Stimulated activated naive CD8-positive, alpha-beta T cell treated with anti-CD3 and anti-CD28 coated beads, Interleukin-15, Interleukin-2, amounts not matched to agents 100 U/mL and 50 U/mL, for 24 hours (primary cell): ENCODE measurements at places on chromosomes 5 and 9.
A peak's percentile ranks its signal among the peaks of the same experiment; 100 is the strongest.

DNA sequence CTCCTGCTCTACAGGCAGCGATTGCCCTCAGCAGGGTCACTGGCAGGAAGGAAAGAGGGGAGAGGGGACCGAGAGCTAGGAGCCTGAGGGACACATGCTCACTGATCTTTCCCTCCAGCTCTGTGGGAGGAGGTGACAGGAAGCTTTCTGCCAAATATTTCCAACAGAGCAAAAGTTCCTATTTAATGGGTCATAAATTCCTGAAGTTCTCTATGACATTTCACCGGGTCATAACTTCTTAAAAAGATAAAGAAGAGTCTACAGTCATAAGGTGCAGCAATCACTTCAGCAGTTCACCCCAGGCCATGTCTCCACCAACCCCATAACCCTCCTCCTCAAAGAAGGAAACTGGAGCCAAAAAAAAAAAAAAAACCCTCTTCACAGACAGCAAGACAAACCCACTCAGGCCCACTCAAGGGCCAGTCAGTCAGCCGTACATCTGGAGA lies 481.1 kb downstream of the NR2F1-AS1 start:
- no peak for DNase-seq

GRCh38 chr9:68584189-68585033 lies 43.7 kb upstream of the TMEM252 start:
- peak; percentile 88 for DNase-seq

- DNase-seq: no peak
Measured at GRCh38 chr5:141519605-141520565, 31.0 kb downstream of the PCDHGC5 start.

DNA sequence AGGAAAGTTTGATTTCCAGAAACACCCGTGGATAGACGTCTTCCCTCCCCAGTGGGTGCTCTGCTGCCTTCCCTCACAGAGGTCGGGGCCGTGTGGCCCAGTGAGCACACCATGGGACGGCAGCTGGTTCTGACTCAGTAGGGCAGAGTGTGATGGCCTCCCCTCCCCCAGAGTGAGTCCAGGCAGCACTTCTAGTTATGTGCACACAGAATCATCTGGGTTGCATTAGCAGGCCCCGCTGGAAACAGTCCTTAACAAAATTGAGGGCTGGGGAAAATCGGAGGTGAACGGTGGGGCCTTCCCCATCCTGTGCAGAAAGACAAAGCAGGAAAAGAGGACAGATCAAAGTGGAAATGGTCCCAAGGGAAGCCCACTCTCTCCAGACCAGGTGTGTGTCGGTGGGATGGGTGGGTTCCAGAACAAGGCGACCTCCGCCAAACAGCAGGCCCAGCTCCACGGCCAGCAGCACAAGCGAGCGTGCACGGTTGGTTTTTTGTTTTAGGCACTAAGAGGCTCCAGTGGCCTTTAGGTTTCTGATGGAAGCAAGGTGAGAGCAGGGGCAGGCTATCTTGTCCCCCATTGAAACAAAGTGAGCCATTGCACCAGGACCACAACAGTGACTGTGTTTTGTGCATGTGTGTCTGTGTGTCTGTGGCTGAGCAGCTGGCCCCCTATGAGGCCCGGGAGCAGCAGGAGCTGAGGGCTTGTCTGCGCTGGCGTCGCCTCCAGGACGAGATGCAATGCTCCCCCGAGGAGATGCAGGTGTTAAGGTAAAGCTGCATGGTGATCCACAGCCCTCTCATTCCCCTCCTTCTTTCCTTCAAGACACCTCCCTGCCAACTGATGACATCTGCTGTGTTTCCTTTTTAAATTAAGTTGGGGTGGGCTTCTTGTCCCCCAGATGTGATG lies 201.5 kb downstream of the AOPEP start:
- no peak for DNase-seq

DNA sequence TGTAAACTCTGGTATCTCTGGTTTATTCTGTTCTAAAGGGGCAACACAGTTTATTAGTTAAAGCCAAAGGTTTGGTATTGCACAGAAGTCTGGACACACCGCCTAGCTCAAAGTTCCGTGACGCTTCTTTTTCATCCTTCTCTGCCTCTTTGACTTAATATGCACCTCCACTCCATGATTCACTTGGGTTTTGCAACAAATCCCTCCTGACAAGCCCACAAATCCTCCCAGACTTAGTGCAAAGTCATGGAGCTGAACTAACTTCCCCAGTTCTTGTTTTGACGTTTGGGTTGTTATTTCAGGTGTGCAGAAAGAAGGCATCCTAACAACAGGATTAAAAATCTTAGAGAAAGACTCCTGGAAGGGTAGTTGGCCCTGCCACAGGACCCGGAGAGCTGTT lies 441.6 kb upstream of the DMAC1 start:
- no peak for DNase-seq

DNA sequence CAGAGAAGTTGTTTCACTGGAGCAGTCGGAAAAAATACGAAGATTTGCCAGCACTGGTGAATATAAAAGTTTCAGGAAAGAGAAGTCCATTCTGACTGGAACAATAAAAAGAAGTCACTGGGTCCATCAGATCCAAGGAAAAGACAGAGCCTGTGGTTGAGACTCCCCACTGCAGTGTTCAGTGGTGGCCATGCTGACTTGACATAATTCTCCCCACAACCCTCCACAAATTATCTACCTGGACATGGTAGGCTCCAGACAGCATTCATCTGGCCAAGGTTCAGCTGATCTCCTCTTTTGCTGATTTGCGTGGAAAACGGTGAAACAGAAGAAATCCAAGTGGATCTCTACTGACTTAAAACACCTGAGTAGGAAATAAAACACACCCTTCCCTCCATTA lies 8.0 kb downstream of the THBS4 start:
- DNase-seq: no peak

GRCh38 chr5:135460246-135461033 lies 8.3 kb upstream of the TIFAB start:
- no peak for DNase-seq

GRCh38 chr5:96087939-96088338 lies 126.3 kb upstream of the ELL2 start:
- no peak for DNase-seq

GRCh38 chr9:33480976-33481375 lies 7.3 kb upstream of the NOL6 start:
- no peak for DNase-seq

GRCh38 chr5:147809830-147810666 lies 21.4 kb downstream of the SPINK1 start:
- DNase-seq: no peak

DNA sequence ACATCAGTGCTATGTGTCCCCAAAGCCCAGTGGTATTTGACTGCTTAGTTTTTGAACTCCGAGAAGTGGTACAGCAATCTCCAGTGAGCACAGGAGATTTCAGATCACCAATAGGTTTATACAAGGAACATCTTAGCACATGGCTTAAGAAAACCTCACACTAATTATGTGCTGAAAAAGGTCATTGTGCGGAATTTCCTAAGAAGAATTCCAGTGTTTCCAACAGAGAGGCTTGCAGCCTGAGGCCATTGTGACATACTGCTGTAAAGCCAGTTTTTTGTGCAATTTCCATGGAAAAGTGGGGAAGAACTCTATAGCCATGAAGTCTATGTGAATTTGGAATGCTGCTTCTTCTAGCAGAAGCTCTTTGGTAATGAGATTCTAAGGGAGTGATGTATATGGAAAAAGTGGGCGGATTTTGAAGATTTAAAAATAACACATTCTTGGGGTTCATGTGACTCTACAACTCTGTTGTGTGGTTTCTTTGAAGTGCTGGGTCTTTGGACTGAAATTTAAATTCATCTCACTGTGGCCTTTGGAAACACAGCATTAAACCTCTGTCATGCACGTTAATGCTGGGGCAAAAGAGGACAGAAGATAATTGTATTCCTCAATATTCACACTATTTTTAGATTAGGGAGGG lies 110.5 kb upstream of the CD180 start:
- DNase-seq: no peak

DNA sequence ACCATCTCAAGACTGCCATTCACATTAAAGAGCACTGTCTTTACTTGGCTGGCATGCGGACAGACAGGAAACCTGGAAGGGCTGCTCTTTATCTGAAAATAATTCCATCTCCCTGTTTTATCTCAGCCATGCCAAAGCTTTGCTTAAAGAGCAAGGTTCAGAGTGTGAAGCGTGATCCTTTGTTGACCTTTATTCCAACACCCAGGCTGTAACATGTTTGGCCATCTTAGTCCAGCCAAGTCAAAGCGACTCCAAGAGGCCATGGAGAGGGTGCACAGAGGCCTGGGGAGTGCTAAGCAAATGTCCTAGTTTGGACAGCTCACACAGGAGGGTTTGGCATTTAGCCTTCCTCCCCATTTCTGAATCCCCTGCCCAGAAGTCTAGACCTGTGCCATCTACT lies 194.7 kb downstream of the PJA2 start:
- DNase-seq: no peak

GRCh38 chr5:160702311-160702803 lies 149.7 kb downstream of the ATP10B start:
- DNase-seq: no peak

- DNase-seq: no peak
Measured at GRCh38 chr9:15361737-15362136, 54.7 kb upstream of the TTC39B start.

DNA sequence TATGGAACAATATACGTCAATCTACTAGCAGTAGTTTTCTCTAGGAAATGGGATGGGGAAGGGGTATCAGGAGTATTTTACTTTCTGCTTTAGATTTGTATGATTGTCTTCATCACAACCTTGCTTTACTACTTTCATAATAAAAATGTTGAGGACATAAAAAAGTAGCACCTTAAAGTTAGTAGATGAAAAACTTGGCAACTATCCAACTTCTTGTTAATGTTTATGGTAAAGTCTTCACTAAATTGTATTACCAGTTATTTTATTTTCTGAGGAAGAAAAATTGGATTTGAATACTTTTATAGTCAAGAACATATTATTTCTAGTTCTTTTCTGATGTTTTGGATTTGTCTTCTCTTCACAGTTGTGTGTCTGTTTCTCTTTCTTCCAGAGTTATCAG lies 372.1 kb downstream of the ARRDC3 start:
- DNase-seq: no peak

DNA sequence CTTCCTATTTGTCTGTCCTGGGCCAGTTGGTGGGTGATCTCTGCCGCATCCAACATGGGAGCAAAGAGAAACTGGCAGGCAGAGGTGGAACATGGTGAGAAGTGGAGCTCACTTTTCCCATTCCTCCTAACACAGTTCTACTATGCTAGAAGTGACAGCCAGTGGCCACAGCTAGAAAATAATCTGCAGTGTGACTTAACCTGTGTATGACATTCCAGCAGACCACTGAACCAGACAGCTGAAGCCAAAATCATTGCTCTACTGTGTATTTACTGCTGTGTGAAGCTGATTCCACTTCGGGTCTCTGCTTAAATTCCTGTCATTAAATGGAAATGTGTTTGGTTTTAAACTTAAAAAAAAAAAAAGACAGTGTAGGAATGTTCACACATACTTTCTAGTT lies 523.0 kb downstream of the MTRR start:
- DNase-seq: no peak

DNA sequence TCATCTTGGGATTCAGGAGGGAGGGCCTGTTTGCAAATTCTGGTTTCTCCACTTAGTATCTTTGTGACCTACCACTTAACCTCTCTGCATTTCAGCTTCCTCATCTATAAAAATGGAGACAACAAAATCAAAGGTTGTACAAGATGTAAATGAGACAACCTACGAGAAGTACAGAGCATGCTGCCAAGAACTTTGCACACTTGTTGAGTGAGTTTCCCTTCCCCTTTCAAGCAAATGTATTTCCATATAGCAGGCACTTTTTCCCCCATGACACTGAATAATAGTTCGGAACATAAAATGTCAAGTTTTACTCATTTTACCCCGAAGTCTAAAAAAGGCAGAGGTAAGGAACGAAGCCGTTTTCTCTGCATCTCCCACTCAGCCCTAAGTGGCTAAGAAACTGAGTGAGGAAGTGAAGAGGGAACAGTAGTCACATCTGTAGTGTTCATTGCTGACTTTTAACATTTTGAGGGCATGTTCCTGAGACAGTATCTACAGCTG lies 159.0 kb downstream of the TLE1 start:
- DNase-seq: no peak

GRCh38 chr9:78788101-78788500 lies 491.2 kb downstream of the PSAT1 start:
- DNase-seq: no peak

DNA sequence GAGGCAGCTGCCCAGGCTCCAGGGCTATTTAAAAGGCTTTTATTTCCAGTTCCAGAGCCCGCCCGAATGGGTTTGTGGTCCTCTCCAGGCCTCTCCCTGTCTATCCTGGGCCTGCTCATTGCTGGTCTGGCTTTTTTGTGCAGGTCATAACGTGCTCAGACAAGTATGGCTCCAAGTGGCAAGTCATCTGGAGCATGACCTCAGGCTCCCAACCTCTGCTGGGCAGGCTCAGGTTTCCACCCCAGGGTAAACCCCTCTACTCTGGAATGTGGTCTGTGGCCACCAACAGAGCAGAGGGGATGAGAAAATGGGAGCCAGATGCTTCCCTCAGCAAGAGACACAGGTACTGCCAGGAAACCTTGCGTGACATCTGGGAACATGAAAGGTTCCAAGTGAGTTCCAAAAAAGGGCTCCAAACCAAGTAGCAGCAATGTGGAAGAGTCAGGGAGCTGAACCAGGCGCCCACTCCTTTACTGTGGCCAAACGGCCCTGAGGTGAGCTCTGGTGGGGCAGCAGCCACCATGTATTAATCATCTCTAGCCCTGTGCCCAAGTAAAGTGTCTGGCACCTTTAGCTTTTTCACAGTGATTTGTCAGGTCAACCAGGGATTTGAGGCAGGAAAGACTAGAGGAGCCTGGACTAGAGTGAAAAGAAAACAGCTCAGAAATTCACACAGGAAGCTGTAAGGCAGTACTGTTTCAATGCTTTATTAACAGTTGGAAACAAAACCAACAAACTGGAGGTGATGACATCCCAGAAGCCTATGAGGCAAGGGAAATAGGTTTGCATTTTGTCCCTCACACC lies 25.7 kb downstream of the PCDHGC5 start:
- DNase-seq: peak; percentile 31

DNA sequence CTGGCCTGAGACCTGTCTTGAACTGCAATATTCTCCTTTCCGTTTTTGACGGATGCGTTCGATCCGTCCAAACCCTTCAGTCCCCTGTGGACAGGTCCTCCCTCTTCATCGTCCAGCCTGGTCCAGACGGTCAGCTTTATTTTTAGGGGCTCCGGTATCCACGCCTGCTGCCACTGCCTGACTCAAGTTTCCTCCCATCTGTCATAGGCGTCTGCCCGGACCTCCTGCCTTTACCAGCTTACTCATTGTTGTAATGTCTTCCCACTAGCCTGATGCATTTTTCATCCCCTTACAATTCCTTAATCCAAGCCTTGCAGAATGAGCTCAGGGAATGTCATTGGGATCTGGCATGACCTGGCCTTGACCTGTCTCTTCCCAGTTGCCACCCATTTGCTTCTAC lies 145.8 kb downstream of the TENT4A start:
- DNase-seq: no peak

GRCh38 chr9:69622676-69623075 lies 49.5 kb downstream of the APBA1 start:
- DNase-seq: no peak
